ENCODE measurements at places on chromosomes 3 and 15.
A peak's percentile ranks its signal among the peaks of the same experiment; 100 is the strongest.

DNA sequence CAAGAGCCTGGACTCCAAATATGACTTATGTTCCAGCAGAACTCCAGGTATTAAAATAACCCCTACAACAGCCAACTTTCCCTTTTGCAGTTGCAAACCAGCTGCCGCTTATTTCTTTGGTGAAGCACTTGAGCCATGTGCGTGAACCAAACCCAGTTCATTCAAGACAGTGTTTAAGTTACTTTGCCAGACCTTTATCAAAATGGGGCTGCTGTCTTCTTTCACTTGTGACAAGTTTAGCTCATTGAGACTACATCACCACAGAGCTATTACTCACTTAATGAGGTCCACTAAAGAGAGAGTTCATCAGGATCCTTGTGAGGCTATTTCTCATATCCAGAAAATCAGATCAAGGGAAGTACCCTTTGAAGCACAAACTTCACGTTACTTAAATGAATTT, 2.4 kb upstream of the XRN1 start:
- no peak for DNase-seq

- peak; percentile 53 for DNase-seq
Observed at GRCh38 chr3:69085168-69085832, 563 bp downstream of the ARL6IP5 start.

- no peak for DNase-seq
Observed at GRCh38 chr3:181919375-181919774, 207.7 kb downstream of the SOX2 start.

DNA sequence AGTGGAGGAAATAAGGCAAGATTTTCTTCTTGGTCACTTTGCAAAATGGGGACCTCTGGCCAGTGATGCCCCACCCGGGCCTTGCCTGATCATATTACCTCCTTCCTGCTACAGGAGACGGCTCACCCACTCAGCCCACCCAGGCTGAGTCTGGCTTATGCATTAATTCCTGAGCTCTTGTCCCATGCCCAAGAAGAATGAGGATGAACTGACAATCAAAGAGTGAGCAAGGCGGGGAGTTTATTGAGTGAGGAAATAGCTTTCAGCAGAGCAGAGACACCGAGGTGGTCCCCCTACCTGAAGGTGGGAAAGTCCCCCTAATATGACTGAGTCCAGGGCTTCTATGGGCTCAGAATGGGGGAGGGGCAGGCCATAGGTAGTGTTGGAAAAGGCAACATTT, 107.5 kb downstream of the EOMES start:
- DNase-seq = no peak

GRCh38 chr3:38588995-38589937, 60.2 kb downstream of the SCN5A start:
- no peak for DNase-seq

DNA sequence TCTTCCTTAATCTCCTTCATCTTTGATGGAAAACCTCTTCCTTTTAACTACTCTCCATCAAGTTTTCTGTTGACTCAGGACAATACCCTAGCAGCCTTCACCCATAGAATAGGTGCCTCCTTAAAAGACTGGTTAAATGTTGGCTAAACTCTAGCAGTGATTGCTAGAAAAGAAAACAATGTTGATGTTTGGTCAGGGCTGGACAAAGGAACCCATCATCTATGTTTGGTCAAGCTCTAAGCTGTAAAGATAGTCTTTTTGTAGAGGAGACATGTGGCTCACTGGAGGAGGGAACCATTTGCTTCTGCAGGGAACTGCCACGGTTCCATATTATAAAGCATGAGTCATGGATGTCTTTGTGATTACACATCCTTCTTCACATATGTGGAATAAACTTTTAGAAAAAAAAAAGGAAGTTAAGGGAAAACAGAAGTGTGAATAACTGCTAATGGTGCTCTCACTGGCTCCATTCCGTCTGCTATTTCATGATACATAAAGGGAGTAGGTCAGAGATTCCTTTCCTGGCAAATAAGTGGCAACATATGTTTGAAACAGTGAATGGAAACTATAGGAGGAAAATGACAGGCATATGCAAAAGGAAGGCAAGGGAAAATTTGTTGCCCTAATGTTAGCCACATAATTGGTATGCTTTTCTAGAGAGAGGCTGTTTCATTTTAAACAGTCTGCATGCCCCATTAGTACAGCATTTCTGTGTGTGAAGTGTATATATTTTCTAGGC, 78.2 kb downstream of the CMSS1 start:
- DNase-seq = peak; percentile 73

DNA sequence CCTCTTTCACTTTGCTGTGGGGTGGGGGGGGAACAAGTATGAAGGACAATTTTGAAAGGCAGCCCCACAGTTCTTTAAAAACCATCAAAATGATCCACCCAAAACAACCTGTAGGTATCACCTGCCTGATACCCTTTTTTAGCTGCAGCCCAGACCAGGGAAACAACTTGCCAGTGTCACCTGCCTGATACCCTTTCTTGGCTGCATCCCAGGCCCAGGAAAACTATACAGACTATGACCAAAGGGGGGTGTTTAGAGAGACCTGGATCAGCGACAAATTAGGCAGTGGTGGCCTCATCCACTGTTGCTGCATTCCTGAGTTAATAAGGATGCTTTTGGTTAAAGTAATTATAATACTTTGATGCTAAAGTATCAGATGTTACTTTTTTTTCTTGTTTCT, 122.0 kb downstream of the VPS13C start:
- no peak for DNase-seq

DNA sequence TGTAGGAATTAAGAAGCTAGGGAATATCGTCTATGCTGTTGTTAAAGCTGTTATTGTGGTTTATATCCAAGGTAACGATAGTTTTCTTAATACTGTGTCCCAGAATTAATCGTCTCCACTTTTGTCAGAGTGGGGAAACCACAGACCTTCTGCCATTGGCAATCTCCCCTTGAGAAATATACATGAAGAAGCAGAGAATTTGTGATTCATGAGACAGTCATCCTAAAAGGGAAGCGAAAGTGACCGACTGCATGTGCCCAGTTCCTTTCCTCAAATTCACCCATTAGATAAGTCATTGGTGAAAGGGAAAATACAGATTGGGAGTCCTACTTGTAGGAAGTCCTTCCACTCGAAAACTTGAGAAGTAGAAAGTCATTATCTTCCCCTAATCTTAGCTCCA, 26.6 kb downstream of the DIPK2A start:
- peak; percentile 66 for DNase-seq

- no peak for DNase-seq
Observed at GRCh38 chr3:181797431-181797830, 85.7 kb downstream of the SOX2 start.

Data from muscle of leg (tissue), 16 donors.